ENCODE measurements at places on chromosomes 12 and 14.

- DNase-seq: no peak
Observed at GRCh38 chr12:18696971-18697602, 40.7 kb downstream of the PLCZ1 start.

DNA sequence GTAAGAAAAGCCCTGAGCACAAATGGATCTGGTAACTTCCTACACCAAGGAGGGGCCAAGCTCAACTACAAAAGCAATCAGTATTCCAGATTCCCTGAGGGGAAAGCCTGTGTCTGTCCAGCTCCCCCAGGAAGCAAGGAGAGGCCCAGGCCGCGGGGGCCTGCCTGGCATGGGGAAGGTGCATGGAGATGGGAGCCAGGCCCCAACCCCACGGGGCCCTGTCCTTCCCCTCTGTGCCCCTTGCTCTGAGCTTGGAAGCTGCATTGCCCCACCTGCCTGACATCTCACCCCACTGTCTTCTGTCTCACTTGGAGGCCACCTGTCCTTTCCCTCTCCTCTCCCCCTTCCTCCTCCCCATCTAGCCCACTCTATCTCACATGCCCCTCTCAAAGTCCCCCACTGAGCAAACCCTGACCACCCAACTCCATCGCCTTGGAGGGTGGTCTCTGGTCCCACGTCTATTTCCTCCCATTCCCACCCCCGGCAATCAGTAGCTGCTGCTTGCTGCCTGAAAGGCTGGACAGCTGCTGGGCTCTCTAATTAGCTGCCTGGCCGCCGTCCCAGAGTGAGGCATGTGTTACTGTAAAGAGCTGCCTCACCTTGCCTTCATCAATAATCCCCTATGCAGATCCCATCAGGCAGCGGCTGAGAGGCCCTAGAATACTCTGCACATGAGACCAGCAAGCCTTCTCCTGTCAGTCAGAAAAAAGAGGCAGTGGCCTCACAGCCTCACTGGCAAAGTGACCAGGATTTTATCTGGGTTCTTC, 3.4 kb upstream of the TMEM229B start:
- DNase-seq: no peak

- DNase-seq: no peak
Observed at GRCh38 chr12:51071663-51072062, 11.7 kb downstream of the CSRNP2 start.

GRCh38 chr14:106619606-106620005, 1093.2 kb downstream of the TMEM121 start:
- DNase-seq: no peak

GRCh38 chr14:76323331-76324050, 52.4 kb upstream of the ESRRB start:
- no peak for DNase-seq

- peak; percentile 33 for DNase-seq
Observed at GRCh38 chr12:124764451-124764850, 99.2 kb downstream of the SCARB1 start.

DNA sequence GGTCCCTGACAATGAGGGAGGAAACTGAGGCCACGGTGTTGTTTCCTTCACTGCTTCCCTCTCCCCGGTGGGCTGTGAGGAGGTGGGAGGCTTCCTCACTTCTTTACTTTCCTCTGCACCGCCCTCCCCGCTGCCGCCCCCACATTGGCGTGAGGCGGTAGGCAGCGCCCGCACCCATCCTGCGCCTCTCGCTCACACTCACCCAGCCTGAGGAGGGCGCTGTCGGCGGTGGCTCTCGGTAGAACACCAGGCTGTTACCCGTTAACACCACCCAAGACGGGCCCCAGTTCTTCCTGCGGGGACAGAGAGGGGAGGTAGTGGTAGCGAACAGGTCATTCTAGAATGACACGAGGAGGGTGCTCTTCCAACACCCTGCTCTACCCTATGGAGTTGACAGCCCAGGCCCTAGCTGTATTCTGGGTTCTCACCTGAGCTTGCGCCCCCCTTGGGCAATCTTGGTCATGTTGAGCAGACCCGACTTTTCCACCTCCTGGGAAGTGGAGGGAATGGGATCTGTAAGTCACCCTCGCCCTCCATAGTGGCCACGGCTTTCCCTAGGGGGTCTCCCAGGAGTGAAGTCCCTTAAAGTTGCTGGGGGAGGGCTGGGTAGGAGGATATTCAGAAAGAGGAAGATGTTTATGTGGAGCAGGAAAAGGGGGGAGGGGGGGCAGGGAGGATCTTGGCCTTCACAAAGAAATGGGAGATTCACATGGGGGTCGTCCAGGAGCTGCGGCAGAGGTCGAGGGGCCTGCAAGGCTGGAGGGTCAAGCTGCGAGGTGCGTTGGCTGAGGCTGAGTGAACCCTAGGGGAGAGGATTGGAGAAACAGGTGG, 3.3 kb downstream of the ARHGAP9 start:
- peak; percentile 80 for DNase-seq

GRCh38 chr14:106506881-106507305, 980.5 kb downstream of the TMEM121 start:
- peak; percentile 72 for DNase-seq

DNA sequence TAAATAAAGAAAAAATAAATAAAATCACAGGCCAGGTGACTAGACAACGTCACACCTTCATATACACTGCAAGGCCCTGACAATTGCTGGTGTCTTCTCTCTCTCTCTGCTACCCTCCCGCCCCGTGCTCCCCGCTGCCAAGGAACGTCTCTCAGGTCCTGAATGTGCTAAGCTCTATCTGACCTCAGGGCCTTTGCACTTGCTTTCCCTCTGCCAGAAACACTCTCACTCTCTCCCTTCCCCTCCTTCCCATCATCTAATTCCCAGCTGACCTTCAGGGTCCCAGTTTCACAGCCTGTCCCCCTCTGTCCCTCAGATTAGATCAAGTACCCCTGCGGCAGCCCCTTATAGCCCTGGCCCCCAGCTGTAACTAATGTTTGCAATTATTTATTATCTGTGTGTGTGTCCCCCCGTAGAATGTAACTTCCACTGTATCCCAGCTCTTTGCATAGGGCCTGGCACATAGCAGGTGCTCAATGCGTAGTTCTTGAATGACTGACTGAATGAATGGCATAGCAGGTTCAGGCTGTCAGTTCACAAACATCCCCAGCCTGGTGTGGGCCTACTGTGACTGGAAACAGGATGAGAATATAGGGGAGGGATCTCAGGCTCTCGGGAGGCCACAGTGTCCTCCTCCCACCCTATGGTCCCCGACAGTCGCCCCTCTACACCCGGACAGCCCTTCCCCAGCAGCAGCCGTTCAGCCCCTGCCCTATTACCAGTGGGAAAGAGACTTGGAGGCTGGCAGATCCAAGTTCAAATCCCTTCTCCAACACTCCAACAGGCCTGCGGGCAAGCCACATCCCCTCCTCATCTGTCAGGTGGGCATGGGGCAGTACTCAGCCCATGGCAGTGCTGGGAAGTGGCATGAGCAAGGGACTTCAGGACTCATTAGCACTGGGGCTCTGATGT, 6.6 kb downstream of the BEGAIN start:
- DNase-seq: no peak

- DNase-seq: no peak
Observed at GRCh38 chr12:1801303-1801975, 18.9 kb upstream of the LRTM2 start.

- DNase-seq: no peak
Observed at GRCh38 chr12:48031135-48031960, 27.1 kb upstream of the COL2A1 start.

GRCh38 chr12:122860040-122860853, 25.0 kb downstream of the HIP1R start:
- DNase-seq: peak; percentile 85

GRCh38 chr14:51963286-51963685, 26.1 kb upstream of the RTRAF start:
- no peak for DNase-seq

DNA sequence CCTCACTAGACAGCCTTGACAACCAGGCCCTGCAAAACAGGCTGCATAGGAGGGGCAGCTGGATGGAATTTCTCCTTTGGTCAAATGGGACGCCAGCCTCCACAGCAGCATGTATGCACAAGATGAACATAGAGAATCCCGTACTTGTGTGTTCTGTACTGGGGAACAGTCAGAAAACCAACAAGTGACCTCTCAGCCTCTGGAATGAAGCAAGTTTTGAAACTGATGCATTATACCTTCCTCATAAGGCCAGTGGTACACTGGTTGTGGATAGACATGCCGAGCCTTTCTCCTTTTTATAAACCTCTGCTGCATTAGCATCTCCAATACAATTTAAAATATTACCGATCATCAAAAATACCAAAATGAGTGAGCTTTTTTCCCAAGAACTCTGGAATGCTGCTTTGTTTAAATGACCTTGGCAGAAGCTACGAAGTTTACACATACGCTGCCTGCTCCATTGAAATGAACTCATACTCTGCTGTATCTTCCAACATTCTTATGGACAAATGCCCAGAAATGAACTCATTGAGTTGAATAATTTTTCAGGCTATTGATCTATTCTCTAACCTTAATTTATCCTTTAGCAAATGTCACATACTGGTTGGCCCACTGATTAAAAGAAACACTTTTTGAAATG, 47.6 kb upstream of the FERMT2 start:
- no peak for DNase-seq

GRCh38 chr12:73124480-73124879, 852.3 kb downstream of the TRHDE start:
- no peak for DNase-seq

- peak; percentile 9 for DNase-seq
Observed at GRCh38 chr12:5220835-5221234, 177.2 kb downstream of the KCNA5 start.

- no peak for DNase-seq
Observed at GRCh38 chr12:7060353-7060954, at the start of gene C1S. TSS of gene C1S (plus strand) at chr12:7060718. CDS start at chr12:7061913, 1,195 bp downstream.

DNA sequence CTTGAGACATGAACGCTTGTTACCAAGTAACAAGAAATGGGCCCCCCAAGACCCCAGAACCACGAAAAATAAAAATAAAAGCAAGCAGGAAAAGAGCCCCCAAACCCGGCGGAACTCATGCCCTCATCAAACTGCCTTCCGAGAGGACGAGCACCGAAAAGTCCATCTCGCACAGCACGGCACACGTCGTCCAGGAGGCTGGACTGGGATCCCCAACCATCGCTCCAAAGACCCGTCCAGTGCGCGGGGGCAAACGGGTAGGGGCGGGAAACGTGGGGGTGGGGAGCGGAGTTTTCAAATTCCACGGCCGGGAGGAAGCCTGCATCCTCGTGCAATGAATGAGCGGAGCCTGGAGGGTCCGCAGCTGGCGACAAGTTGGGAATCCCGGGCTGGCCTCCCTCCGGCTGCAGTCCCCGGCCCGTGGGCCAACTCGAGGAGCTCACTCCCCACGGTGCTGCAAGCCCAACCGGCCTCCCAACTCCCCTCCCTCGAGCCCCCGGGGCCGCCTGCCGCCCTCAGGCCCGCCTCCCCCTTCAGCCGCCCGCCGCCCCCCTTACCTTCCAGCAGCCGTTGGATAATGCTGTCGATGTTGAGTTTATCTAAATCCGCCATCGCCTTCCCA, 484 bp downstream of the PPP1CC start:
- DNase-seq: no peak
